ENCODE measurements at places on chromosomes 1 and 21.

DNA sequence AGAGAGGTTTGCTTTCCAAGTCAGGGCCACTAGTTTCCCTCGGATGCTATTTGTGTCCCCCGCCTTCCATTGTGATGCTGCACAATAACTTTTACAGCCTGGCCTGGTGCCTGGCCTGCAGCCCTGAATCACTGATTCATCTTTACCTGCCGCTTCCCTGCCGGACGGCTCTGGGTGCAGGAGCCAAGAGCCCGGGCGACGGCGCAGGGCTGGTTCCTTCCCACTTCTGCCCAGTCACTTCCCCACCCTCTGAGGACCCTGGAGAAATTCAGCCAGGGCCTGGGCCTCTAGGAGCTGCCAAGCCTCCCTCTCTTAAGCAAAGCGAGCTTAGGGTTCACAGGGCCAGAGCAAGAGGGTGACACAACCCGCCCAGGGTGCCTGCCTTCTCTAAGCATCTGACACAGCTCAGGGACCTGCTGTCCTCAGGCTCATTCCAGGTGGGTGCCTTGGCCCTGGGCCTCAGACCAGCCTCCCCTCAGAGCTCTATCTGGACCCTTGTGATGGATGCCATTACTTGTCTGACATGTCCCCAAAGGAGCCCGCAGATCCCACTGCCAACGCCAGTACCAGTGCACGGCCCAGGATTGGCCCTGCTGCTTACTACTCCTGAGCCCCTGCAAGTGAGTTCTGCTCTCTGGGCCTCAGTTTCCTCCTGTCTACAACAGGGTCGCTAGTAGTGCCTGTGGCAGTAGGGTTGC is 381.0 kb upstream of the VAMP3 start:
- DNase-seq = no peak

- DNase-seq = no peak
These were observed 115.2 kb downstream of the DISP1 start for GRCh38 chr1:222930070-222930469.

DNA sequence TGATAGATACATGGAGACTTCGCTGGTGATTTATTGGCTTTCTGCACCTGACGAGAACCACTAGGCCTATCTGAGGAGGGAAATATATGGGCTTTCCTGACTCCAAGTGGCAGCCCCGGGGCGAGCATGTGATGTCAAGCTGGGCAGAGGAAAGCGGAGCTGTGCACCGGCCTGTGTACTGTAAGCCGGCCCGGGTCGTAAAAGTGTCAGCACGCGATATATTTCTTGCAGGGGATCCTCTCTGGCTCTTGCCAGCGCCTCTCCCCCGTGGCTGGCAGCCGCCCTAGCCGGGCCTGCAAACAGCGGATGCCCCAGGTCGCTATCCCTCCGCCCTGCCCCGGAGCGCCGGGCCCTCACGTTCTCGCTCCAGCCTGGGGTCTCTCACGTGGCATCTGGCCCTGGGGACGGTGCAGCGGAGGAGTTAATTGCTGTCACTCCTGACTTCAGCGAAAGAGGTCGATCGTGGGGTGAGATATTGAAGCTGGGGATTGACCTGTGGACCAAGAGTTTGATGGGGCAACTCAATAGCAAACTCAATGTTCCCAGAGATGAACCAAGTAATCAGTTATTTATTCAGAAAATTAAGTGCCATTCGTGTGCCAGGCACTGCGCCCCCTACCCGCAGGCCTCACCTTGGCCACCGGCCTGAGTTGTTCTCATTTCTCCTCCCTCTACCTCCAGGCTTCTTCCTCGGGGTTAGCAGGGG is 41.0 kb upstream of the HAO2 start:
- no peak for DNase-seq

GRCh38 chr1:200856716-200857357 is 15.9 kb upstream of the GPR25 start:
- no peak for DNase-seq

GRCh38 chr1:162373541-162374260 is 3.0 kb downstream of the SPATA46 start:
- peak; percentile 39 for DNase-seq

All from T47D (cell line).